ENCODE measurements at places on chromosomes 1 and 21.

GRCh38 chr1:158117854-158118704 is 62.6 kb upstream of the CD1D start:
- DNase-seq, result peak; percentile 92

- DNase-seq, result peak; percentile 59
These were observed 143.2 kb downstream of the KCTD3 start for GRCh38 chr1:215710036-215710898.

DNA sequence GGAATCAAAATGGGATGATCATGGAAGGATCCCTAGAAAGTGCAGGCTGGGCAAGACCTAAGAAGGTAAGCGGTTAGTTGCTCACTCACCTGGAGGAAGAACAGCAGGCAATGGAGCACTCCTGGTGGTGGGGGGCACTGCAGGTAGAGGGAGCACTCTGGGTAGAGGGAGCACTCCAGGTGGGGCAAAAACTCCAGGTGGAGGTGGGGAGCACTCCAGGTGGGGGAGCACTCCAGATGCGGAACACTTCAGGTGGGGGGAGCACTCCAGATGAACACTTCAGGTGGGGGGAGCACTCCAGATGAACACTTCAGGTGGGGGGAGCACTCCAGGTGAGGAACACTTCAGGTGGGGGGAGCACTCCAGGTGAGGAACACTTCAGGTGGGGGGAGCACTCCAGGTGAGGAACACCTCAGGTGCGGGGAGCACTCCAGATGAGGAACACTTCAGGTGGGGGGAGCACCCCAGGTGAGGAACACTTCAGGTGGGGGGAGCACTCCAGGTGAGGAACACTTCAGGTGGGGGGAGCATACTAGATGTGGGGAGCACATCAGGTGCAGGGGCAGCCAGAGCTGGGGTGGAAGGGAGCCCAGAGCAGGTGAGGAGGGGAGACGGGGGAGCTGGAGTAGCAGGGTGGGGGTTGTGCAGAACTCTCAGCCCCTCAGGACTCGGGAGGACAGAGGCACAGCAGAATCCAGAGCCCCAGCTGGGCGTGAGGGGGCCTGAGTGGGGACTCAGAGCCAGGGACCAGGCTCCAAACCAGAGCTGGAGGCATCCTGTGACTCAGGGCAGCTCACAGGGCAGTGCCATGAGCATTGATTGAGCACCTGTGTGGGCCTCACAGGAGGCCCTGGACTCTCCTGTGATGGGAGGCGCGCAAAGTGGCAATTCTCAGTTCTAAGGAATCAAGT is 37.7 kb upstream of the COL6A1 start:
- no peak for DNase-seq

- DNase-seq, result no peak
These were observed 221.5 kb downstream of the PTPRC start for GRCh38 chr1:198860371-198860770.

- DNase-seq, result no peak
These were observed 13.1 kb upstream of the UBR4 start for GRCh38 chr1:19222979-19223824.

DNA sequence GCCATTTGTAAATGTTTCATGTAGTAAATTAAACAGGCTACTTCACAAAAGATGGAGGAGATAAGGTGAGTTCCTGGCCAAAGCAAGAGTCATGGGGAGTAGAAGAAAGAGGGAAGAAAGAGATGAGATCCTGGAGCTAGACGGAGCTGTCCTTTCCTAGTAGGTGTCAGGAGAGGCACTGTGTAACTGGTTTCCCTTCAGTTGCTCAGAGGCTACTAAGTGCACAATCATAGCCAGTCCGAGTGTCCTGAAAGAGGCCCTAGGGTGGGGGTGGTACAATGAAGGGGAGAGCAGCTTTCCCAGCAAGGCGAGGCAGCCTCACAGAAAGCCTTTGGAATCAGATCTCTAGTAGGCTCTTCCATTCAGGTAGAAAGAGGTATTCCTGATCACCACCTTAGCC is 390.9 kb downstream of the KCNH1 start:
- no peak for DNase-seq

GRCh38 chr1:170660871-170661645 is 2.9 kb upstream of the PRRX1 start:
- DNase-seq, result peak; percentile 42

GRCh38 chr1:190119683-190120082 is 358.0 kb downstream of the BRINP3 start:
- no peak for DNase-seq

DNA sequence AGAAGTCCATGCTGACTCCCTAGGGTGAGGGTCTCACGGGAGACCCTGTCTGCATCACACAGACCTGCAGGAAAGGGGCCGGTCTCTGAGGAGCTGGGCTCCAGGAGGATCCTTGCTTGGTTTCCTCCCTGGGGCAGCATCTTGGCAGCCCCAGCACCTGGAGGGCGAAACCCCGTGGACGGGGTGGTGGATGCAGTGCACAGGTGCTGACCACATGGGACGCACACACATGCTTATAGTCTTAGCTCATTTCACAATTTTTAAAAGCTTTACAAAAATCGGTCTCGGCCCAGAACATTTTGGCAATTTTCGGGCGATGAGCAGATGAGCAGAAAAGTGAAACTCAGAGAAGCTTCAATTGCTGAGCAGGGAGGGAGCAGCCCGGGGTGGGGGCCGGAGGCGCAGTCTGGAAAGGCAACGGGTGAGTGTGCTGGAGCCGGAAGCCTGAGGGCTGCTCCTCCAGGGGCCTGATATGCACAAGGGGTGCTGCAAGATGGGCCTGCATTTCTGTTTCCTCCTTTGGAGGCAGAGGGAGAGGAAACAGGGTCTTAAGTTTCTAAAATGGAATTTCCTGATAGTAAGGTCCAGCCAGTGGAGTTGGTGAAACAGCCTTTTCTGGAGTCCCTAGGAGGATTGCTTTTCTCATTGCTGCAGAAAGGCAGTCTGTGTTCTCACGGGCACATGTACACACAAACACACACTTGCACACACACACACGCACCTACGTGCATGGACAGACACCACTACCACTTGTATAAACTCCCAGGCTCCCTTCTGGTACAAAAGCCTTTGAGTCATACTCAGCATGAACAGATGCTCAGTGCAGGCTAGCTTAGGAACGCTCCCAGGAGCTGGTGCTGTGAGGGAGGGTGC is 60.6 kb downstream of the SCCPDH start:
- DNase-seq, result no peak

- no peak for DNase-seq
These were observed 738.7 kb downstream of the LTN1 start for GRCh38 chr21:28253961-28254360.

DNA sequence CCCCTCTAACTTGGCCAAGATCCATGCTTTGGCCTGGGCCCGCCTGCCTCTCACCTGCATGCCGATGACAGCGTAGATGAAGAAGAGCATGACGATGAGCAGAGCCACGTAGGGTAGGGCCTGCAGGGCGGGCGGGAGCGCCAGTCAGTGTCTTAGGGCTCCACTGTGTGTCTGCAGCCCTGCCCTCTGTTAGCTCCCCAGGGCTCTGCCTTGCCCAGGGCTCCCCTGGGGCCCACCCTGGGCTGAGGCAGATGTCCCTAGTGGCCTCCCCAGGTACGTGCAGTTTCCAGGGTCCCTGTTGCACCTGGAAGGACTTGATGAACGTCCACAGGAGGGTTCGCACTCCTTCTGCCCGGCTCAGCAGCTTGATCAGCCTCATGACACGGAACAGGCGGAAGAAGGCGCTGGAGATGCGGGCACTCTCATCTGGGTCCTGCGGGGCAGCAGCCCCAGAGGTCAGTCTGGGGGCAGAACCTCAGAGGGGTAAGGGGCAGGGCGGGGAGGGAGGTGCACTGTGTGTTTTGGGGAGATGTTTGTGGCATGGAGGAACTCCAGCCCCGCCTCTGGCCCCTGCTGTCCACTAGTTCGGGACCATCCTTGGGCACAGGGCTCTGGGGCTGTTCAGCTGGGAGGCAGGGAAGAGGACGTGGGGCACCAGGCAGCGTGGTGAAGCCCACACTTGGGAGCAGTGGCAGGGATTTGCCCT is 29.8 kb upstream of the KIF21B start:
- peak; percentile 41 for DNase-seq

DNA sequence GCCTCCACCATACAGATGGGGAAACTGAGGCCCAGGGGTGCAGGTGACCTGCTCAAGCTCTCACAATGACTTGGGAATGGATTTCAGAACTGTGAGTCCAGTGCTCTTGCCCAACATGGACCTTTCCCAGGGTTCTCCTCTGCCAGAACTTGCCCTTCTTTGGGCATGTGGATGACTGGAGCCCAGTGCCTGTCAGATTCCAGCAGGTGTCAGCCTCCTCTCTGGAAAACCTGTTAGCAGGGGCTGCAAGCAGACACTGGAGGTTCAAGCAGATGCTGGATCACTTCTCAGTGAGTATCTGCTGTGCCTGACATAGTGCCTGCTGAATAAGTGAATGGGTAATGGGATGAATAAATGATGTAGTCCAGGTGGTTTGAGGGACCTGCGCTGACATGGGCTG is 314.2 kb upstream of the POU3F1 start:
- no peak for DNase-seq

DNA sequence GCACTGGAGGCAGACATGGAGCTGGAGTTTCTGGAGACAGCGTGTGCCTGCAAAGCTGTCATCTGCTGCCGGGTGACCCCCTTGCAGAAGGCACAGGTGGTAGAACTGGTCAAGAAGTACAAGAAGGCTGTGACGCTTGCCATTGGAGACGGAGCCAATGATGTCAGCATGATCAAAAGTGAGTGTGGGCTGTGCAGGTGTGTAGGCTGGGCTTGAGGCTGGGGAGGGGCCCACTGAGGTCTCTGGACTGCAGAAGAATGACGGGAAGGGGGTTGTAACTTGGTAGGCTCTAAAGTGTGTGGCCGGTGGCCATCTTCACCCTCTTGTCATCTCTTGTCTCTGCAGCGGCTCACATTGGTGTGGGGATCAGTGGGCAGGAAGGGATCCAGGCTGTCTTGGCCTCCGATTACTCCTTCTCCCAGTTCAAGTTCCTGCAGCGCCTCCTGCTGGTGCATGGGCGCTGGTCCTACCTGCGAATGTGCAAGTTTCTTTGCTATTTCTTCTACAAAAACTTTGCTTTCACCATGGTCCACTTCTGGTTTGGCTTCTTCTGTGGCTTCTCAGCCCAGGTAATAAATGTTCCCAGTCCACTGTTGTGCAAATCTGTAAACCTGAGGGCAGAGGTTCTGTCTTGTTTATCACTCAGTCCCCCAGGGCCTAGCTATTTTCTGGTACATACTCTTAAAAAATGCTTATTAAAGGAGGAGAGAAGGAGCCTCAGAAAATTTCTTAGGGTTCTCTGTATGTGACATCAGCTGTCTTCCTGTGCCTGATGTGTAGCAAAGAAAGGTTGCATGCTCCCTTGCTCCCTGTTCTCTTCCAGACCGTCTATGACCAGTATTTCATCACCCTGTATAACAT is 19.9 kb downstream of the ATP8B2 start:
- DNase-seq, result peak; percentile 80

GRCh38 chr1:241376701-241377100 is 19.7 kb upstream of the RGS7 start:
- no peak for DNase-seq

- no peak for DNase-seq
These were observed 34.5 kb downstream of the DNAJC11 start for GRCh38 chr1:6667139-6667538.

DNA sequence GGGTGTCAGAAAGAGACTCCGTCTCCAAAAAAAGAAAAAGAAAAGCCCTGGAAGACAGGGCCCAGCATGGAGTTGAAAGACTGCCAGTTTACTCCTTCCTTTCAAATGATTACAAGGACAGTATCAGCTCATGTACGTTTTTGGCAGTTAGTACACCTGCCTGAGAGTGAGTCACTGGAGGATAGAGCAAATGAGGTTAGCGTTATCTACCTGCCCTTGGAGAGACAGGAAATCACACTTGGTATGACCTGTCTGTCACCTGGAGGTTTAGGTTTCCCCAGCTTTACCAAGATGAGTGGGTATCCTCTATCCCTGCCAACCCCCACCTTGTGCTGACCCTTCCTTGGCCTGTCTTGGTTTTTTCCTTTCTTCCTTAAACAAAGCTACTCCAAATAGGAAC is 96.8 kb upstream of the BMP8A start:
- DNase-seq, result no peak

DNA sequence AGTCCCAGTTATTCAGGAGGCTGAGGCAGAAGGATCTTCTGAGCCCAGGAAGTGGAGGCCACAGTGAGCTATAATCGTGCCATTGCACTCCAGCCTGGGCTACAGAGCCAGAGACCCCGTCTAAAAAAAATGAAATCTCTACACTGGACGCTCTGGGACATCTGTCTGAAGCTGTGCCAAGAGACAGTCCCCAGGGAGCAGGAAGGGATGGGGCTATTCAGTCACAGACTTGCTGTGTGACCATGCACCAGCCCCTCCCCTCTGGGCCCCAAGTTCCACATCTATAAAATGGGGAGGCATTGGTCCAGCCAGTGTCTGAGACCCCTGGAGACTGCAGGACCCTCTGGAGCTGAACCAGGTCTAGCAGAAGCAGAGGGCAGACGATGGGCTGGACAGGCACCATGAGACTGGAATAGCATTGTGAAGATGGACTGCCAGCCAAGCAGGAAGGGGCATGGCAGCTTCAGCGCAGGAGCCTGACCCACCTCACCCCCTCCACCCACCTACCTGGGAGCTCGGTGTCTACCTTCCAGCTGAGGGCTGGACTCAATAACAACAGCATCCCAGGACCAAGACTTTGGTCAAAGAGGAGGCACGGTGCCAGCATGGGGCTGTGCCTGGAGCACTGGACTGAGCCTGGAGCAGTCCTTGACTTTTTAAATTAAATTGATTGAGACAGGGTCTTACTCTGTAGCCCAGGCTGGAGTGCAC is 1.4 kb downstream of the TMEM54 start:
- DNase-seq, result no peak

DNA sequence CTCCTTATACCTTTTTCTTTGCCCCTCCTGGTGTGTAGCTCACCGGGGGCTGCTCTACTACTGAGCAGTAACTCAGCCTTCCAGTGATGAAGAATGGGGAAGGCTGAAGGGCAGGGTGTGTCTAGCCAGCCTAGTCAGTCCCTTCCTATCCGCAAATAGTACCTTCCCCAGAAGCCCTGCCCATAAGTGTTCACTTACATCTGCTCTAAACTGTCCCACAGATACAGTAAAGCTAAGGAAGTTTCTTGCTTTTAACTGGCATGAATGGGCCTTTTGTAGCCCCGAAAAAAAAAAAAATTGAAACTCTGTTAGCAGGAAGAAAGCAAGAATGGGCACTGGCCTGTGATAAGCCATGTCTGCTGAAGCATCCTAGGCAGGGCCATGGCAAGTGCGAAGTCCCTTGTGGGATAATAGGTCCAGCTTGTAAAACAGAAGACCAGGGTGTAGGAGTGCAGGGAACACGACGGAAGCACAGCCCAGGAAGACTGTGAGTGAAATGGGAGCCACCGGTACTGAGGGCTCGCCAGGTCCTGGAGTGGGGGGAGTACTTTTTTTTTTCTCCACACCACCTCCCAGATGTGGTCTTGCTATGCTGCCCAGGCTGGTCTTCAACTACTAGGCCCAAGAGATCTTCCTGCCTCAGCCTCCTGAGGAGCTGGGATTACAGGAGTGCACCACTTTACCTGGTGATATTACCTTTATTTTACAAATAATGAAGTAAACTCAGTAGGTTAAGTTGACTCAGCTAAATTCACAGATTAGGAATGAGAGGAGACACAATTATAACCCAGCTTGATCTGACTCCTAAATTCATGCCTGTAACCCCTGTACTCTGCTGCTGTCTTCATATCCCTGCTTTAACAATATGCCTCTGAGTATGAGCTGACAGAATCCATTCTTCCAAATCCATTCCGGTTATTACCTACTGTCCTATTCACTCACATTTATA is 347.5 kb downstream of the SMYD3 start:
- no peak for DNase-seq

- no peak for DNase-seq
These were observed 2.6 kb upstream of the FCRLB start for GRCh38 chr1:161718559-161719324.

GRCh38 chr1:101356604-101357443 is 120.0 kb downstream of the S1PR1 start:
- no peak for DNase-seq
